ENCODE measurements at places on chromosomes 2 and 18. TPM values are rescaled to one million over a fixed set of nuclear protein-coding genes. Genes with fewer than 3 reads are reported as not detected.

DNA sequence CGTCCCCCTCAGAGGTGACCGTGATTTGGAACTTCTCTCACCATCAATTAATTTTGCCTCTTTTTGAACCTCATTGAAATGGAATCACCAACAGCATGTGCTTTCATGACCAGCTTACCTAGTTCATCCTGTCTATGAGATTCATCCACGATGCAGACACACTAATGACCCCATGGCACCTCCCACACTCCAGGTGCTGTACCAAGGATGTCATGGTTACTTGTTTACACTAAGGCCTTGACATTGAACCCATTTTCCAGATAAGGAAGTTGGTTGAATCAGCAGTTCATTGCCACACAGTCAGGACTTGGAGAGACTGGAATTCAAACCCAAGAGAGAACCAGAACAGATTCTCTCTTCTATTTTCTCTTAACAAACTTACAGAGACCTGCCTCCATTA is 139.0 kb downstream of the ZFP36L2 start:
- no peak overlapping the region for H3K4me3 ChIP-seq
- DNase-seq, result no peak
- peak overlapping the region; percentile 93 for H3K27ac ChIP-seq

Gene AGXT
- total RNA-seq, result 1.3 TPM

Gene ADRA2B
- not detected for total RNA-seq

- no peaks in the 10 kb centered on the region for H3K27me3 ChIP-seq
- H3K4me3 ChIP-seq, result no peak overlapping the region
- H3K36me3 ChIP-seq, result no peaks in the 10 kb centered on the region
- H3K4me1 ChIP-seq, result no peaks in the 10 kb centered on the region
- H3K27ac ChIP-seq, result no peak overlapping the region
These were observed 51.8 kb upstream of the NPAS2 start for GRCh38 chr2:100767810-100768806.

Gene CMPK2
- total RNA-seq, result not detected

- no peaks in the 10 kb centered on the region for H3K4me1 ChIP-seq
- no peaks in the 10 kb centered on the region for H3K36me3 ChIP-seq
- no peaks in the 10 kb centered on the region for H3K27me3 ChIP-seq
These were observed 988.8 kb downstream of the LRP1B start for GRCh38 chr2:141142025-141142424.

- DNase-seq, result no peak
- no peak overlapping the region for H3K4me3 ChIP-seq
- H3K27ac ChIP-seq, result no peak overlapping the region
- H3K27me3 ChIP-seq, result no peaks in the 10 kb centered on the region
- peaks cover 9% of the 10 kb centered on the region for H3K4me1 ChIP-seq
These were observed 17.3 kb downstream of the C2orf42 start for GRCh38 chr2:70173520-70173919.

Gene PCBP1
- total RNA-seq, result 81.6 TPM

GRCh38 chr18:74128159-74128558 is 19.5 kb downstream of the FBXO15 start:
- no peaks in the 10 kb centered on the region for H3K4me1 ChIP-seq
- H3K4me3 ChIP-seq, result no peak overlapping the region
- no peaks in the 10 kb centered on the region for H3K27me3 ChIP-seq

GRCh38 chr2:49248506-49248905 is 94.2 kb upstream of the FSHR start:
- H3K27ac ChIP-seq, result no peak overlapping the region
- H3K27me3 ChIP-seq, result no peaks in the 10 kb centered on the region
- no peak overlapping the region for H3K4me3 ChIP-seq

DNA sequence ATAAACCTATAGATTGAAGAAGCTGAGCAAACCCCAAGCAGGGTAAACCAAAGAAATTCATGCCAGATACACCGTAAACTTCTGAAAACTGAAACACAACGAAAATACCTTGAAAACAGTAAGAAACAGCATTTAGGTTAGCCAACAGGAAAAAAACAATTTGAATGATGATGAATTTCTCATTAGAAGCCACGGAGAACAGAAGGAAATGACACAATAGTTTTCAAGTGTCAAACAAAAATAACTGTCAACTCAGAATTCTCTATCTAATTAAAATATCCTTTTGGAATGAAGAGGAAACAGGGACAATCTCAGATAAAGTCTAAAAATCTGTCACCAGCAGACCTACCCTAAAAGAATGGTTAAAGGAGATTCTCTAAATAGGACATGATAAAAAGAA is 37.3 kb upstream of the MALL start:
- H3K4me3 ChIP-seq, result no peak overlapping the region
- H3K27ac ChIP-seq, result no peak overlapping the region
- DNase-seq, result no peak
- no peaks in the 10 kb centered on the region for H3K36me3 ChIP-seq

Gene ALK
- 56.4 TPM for total RNA-seq

DNA sequence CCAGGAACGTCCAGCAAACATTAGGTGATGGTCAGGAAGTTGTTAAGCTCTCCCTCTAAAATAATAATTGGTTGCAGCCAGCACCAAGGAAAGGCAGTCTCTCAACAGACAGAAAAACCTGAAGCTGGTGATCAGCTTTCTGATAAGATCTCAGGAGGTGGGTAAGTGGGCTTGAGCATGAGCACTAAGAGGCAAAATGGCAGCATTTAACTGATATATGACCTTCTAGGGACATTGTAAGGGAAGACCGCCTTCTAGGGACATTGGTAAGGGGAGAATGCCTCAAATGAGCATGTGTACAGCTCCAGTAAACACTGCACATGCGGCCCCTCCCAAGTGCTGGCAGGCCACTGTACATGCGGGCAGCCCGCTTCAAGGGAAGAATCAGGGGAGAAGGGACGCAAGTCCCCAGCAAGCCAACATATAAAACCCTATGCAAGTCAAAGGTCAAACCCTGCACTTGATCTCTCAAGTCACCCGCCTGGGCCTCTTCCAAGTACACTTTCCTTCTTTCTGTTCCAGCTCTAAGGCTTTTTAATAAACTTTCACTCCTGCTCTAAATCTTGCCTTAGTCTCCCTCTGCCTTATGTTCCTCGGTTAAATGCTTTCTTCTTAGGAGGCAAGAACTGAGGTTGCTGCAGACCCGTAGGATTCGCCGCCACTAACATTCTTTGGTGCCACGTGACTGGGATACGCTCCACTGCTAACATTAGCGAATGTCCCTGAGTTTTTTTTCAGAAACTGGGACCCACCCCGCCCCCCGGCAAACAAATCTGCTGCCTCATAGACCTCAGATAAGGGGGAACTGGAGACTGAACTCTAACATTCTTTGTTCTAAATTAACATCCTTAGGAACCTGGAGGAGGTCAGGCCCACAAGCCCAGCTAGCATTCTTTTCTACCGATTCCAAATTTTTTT is 463.8 kb downstream of the LPIN1 start:
- DNase-seq, result no peak
- H3K4me1 ChIP-seq, result no peaks in the 10 kb centered on the region
- H3K36me3 ChIP-seq, result no peaks in the 10 kb centered on the region
- no peak overlapping the region for H3K4me3 ChIP-seq
- H3K27ac ChIP-seq, result no peak overlapping the region
- H3K27me3 ChIP-seq, result no peaks in the 10 kb centered on the region

Gene SPR
- total RNA-seq, result 34.3 TPM

DNA sequence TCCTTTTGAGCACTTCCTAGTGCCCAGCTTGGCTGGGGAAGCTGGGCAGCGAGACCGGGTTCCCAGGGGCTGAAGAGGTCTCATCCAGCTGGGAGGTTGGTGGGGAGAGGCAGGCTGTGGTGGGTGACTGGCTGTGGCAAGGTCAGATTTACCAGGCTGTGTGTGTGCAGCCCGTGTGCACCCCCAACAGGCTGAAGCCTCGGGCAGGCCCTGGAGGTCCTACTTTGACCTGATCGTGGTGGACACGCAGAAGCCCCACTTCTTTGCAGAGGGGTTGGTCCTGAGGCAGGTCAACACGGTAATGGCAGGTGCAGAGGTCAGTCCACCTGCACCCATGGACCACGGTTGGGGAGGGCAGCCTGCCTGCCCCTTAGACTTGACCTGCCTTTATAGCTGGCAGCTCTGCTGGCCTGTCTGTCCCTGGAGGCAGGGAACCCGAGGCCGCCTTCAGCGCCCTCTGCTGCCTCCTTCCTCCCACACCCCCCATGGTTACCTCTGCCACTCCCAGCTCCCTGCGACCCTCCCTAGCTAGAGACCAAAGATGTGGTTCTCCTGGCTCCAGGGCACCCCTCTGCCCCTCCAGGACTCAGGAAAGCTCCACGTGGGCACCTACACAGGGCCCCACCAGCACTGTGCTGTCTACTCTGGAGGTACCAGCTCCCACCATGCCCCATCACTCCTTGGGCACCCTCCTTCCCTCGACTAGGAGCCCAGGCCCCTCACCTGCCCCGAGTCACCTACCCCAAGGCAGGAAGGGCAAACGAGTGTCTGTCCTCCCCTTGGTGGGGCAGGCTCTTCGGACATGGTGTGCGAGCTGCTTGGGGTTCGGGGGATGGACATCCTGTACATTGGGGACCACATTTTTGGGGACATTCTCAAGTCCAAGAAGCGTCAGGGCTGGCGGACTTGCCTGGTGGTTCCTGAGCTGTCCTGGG is 4.0 kb downstream of the NT5DC4 start:
- H3K36me3 ChIP-seq, result no peaks in the 10 kb centered on the region
- H3K27me3 ChIP-seq, result no peaks in the 10 kb centered on the region
- no peak overlapping the region for H3K4me3 ChIP-seq

DNA sequence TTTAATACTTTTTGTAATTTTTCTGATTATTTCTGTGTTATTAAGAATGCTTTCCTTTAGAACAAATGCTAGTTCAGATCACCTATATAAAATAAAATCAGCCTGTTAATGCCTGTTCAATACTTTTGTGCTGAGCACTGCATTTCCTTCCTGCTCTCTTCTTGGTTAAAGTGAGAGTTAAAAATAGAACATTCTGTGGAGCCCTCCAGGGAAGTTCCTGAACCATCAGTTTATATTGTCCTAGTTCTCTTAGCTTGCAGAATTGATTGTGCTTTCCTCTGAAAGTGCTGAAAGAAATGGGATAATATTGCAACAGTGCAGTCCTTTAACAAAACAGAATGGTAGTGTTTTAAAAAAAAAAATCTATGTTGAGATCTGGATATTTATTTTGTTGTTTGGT is 74.6 kb upstream of the UBXN4 start:
- no peak for DNase-seq
- no peak overlapping the region for H3K4me3 ChIP-seq
- H3K36me3 ChIP-seq, result peaks cover 25% of the 10 kb centered on the region
- H3K4me1 ChIP-seq, result no peaks in the 10 kb centered on the region
- no peaks in the 10 kb centered on the region for H3K27me3 ChIP-seq

- H3K27ac ChIP-seq, result no peak overlapping the region
- no peaks in the 10 kb centered on the region for H3K36me3 ChIP-seq
- 0 out of 2 replicates have a peak, but pooled peaks cover 3% of the 10 kb centered on the region for H3K4me1 ChIP-seq
These were observed 65.3 kb downstream of the WDR75 start for GRCh38 chr2:189506514-189506976.

Gene CRYGC
- total RNA-seq, result not detected

DNA sequence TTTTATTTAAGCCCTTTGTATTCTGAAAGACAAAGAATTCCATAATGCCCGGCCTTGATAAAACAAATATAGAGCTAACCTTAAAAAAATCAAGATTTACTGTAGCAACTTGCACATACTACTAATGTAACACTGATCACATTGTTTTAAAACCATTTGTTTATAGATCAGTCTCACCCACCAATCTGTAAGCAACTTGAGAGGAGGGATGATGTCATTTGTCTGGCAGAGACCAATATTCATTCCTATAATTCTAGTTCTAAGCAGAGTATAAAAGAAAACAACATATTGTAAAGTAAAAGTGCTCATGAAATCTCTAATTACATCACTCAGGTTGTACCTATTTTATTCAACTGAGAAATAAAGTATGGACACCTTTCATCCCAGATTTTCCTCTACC is 380.6 kb downstream of the TGIF1 start:
- no peaks in the 10 kb centered on the region for H3K4me1 ChIP-seq
- H3K4me3 ChIP-seq, result no peak overlapping the region
- DNase-seq, result no peak
- H3K27me3 ChIP-seq, result no peaks in the 10 kb centered on the region

GRCh38 chr2:97718942-97719341 is 5.6 kb downstream of the ZAP70 start:
- DNase-seq, result no peak
- no peaks in the 10 kb centered on the region for H3K27me3 ChIP-seq
- no peaks in the 10 kb centered on the region for H3K36me3 ChIP-seq
- peaks cover 7% of the 10 kb centered on the region for H3K4me1 ChIP-seq
- H3K4me3 ChIP-seq, result no peak overlapping the region

Gene CYS1
- total RNA-seq, result not detected

Gene PAIP2B
- total RNA-seq, result 3.1 TPM

Gene PLCL1
- total RNA-seq, result not detected

Gene SCG2
- total RNA-seq, result not detected

GRCh38 chr2:12151716-12152115 is 405.3 kb downstream of the LPIN1 start:
- H3K4me3 ChIP-seq, result no peak overlapping the region
- H3K27ac ChIP-seq, result no peak overlapping the region
- DNase-seq, result no peak

DNA sequence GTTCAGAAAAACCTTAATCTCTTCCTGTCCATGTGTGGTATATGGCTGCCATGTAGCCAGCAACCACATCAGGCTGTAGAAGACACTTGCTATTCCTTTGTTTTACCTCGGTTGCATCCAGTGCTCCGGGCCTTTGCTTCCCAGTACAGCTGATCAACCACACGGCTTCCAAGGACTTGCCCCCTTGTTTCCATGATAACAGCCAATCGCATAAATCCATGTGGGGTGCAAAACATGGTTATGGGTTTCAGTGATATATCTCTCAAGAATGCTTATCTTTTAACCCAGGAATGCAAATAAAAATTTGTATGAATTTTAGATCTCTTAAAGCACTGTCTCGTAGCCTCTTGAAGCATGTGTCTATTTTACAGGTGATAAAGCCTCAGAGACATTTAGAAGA is 118.3 kb downstream of the MGAT5 start:
- H3K4me1 ChIP-seq, result peaks cover 46% of the 10 kb centered on the region
- H3K27ac ChIP-seq, result peak overlapping the region; percentile 20
- peaks cover 10% of the 10 kb centered on the region for H3K36me3 ChIP-seq
- H3K4me3 ChIP-seq, result no peak overlapping the region
- no peak for DNase-seq

Gene CDK15
- 0.47 TPM for total RNA-seq

Gene PROKR1
- not detected for total RNA-seq

GRCh38 chr2:158668001-158668765 is 126.9 kb upstream of the DAPL1 start:
- no peaks in the 10 kb centered on the region for H3K27me3 ChIP-seq
- DNase-seq, result no peak
- H3K36me3 ChIP-seq, result peaks cover 53% of the 10 kb centered on the region
- no peak overlapping the region for H3K4me3 ChIP-seq

Gene NLRC4
- total RNA-seq, result not detected

Gene AFF3
- total RNA-seq, result not detected

Gene CHRNG
- total RNA-seq, result 36.6 TPM

GRCh38 chr2:16566701-16567100 is 98.9 kb downstream of the CYRIA start:
- no peak for DNase-seq
- no peaks in the 10 kb centered on the region for H3K27me3 ChIP-seq
- no peak overlapping the region for H3K4me3 ChIP-seq
